ENCODE measurements at places on chromosomes 1 and 21.

- DNase-seq: no peak
Measured at GRCh38 chr1:31372751-31373055, 173 bp downstream of the FABP3 start.

GRCh38 chr1:246724016-246724730 lies at the start of gene SCCPDH:
Gene SCCPDH, plus strand, starts transcription at chr1:246724409. Its CDS starts 14 bp downstream, at chr1:246724423.
- DNase-seq: peak; percentile 21

DNA sequence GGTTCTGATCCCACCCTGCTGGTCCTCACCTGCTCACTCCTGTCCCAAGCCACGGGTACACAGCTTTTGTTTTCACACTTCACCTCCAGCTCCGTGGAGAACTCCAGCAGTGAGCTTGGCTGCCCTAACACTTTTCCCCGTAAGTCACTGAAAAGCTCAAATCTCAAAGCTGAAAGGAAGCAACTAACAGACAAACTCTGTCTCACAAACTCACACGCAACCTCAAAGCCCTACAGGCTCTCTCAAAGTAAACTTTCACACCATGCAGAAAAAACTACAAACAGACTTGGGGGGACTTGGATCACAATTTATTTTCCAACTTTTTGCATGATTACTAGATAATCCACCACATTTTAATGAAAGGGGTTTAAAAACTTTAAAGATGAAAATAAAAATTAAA lies 88.3 kb downstream of the AK5 start:
- DNase-seq: no peak

GRCh38 chr1:33368431-33368830 lies 47.5 kb upstream of the A3GALT2 start:
- no peak for DNase-seq

DNA sequence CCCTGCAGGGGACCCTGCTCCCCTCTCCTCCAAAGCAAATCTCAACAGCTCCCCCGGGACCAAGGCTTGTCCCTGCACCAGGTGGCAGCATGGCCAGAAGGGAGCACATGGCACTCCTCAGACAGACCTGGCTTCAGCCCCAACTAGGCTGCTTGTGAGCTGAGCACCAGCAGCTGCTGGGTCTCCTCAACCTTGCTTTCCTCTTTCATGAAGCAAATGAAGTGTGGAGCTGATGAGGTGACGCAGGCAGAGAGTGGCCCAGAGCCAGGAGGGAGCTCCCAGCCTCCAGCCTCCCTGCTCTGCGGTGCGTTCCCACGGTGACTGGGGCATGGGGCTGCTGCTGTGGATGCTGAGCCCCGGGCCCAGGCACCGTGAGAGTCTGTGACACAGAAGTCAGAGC lies 34.0 kb downstream of the MEGF6 start:
- DNase-seq: no peak

DNA sequence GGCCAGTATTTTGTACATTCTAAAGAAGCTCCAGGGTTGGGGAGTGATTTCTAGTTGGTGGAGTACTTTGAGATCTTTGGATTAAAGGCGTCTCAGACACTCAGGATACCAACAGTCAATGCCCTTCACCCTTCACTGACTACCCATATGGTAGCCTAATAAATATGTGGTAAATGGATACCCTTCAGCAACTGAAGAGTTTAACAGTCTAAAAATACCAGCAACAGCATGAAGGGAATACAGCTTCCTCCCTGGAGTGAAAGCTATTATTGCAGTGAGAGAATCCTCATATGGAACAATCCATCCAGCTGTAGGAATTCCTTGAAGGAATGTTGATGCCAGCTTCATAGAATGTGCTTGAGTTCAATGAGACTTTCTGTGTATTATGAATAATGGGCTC lies 26.8 kb downstream of the DNAJC11 start:
- no peak for DNase-seq

DNA sequence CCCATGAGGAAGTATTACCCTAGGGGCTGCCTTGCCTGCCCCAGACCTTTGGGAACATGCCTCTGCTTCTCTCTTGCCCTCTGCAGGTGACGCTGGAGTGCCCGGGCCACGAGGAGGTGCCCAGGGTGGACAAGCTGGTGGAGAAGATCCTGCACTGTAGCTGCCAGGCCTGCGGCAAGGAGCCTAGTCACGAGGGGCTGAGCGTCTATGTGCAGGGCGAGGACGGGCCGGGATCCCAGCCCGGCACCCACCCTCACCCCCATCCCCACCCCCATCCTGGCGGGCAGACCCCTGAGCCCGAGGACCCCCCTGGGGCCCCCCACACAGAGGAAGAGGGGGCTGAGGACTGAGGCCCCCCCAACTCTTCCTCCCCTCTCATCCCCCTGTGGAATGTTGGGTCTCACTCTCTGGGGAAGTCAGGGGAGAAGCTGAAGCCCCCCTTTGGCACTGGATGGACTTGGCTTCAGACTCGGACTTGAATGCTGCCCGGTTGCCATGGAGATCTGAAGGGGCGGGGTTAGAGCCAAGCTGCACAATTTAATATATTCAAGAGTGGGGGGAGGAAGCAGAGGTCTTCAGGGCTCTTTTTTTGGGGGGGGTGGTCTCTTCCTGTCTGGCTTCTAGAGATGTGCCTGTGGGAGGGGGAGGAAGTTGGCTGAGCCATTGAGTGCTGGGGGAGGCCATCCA lies 7.8 kb upstream of the HTR6 start:
- DNase-seq: no peak

- peak; percentile 76 for DNase-seq
Measured at GRCh38 chr1:10796029-10796944, at the start of gene CASZ1. Gene CASZ1, minus strand, starts transcription at chr1:10796646. Its CDS starts 102,757 bp downstream, at chr1:10693889.

DNA sequence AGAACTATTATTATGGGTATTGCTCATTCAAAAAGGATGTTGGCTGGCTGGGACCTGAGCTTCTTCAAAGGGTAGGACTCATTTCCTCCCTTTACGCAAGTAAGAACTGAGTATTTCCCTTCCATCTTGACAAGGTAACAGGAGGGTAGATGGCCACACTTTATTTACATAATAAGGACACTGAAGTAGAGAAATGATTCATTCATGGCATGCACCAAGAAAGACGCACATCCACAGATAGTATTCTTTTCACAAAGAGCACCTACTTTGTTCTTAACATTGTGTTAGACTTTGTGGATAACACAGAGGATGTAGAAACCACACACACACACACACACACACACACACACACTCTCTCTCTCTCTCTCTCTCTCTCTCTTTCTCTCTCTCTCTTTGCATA lies 82.9 kb downstream of the FAM78B start:
- DNase-seq: no peak

GRCh38 chr1:223022641-223023473 lies 120.2 kb downstream of the TLR5 start:
- no peak for DNase-seq

DNA sequence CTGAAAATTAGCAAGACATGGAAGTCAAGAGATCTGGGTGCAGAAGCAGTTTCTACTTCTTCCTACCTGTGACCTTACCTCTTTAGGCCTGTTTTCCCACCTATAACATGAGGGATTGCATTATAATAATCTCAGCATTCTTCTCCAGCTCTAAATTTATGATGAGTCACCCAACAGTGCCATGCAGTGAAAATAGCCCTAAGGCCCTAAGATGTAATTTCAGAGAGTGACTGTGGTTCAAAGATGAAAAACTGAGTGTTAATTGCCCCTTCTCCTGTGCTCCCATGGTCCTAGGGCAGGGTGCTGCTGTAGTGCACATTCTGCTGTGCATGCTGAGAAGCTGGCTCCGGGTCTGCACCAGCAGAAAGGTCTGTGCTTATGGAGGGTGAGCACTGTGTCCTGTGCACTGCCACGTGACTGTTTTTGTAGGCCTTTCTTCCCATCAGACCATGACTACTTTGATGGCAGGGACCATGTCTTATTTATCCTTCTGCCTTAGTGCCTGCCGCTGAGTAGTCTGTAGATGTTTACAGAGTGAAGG lies 29.7 kb downstream of the JUN start:
- DNase-seq: no peak

GRCh38 chr21:42721341-42721824 lies 68.0 kb downstream of the PDE9A start:
- DNase-seq: no peak
